ENCODE measurements at places on chromosomes 3 and 15.

DNA sequence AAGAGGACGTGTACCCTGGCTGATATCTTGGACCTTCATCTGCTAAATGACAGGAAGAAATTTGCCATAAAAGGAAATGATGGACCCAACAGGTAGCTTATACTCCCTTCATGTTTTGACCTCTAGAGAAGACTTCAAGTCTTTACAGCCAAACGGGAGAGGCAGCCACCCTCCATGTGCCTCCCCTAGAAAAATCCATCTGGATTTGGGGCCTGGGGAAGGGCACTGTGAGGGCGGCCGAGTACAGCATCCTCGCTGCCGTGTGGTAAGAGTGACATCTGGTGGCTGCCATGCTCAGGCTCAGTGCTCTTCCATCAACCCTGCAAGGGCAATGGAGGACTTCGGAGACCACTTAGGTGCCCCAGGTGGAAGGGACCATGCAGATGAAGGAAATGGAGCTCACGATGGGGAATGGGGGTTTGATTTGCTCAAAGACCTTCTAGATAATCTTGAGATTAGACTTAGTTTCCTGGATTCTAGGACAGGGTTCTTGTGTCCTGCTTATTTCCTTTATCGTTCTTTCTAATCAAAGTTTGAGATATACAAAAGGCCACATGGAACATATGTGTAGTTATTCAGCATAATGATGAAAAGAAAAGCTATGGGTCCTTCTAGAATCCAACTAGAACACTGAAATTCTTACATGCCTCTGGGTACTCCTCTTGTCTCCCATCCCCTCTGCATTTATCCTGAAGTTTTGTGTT lies 44.4 kb downstream of the AQP9 start:
- peak; percentile 48 for DNase-seq

GRCh38 chr3:188400494-188401243 lies 246.7 kb downstream of the LPP start:
- no peak for DNase-seq

DNA sequence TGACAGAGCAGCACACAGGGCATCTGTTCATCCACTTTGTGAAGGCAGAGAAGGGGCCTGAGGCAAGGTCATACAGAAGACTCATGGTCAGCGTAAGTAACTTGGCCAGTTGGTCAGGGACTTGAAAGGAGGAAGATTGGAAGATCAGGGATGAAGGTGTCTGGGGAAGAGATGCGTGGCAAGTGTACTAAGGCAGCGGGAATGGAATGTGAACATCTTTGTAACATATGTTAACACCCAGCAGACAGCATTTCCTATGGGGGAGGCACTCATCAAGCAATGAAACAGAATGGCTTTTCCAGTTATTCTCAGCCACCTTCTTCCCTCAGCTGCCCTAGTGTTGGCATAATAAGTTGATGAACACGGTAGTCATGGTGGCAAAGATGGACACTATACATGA lies 7.8 kb upstream of the RFC4 start:
- DNase-seq = no peak

- no peak for DNase-seq
Measured at GRCh38 chr3:195017151-195017550, 253.8 kb downstream of the XXYLT1 start.

- DNase-seq = no peak
Measured at GRCh38 chr3:171953301-171954022, 85.9 kb upstream of the FNDC3B start.

DNA sequence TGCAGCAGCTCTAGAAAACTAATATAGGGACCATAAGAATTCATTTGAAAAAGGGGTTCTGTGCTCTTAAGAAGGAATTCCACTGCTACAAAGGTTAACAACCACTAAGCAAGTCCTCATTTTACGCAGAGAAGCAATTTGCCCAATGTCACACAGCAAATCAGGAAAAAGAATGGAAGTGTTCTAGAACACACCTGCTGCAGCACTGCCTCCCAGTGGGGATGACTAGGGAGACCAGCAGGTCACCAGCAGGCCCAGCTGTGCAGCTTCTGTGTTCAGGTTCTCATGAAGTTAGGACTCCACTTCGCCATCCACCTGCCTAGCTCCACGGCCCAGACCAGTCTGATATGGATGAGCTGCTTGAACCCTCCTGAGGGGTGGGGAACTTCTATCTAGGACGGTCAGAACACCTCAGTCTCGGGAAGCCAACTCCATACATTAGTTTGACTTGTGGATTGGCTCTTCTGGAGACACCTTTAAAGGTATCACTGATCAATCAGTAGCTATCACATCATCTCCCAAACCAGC lies 18.6 kb downstream of the POMGNT2 start:
- DNase-seq = peak; percentile 39

GRCh38 chr3:167304077-167304476 lies 76.0 kb downstream of the ZBBX start:
- peak; percentile 11 for DNase-seq
